ENCODE measurements at places on chromosomes 16 and 17.

DNA sequence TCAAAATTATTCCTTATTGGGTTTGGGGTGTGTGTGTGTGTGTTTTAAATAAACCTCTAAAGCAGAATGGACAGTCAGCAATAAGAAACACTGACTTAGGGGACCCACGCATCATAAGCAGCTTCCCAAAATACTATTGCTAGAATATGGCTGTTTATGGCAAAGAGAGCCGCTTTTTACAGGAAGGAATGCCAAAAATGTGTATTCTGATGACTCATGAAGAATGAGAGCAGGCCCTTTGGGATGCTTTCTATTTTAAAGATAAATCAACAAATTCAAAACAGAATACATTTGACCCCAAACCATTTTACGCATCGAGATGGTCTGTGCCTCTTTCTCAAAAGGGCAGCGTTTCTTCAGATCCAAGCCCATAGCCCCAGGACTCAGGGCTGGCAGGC lies 37.5 kb downstream of the ARHGAP17 start:
- no peak for DNase-seq

GRCh38 chr17:69342896-69343644 lies 16.1 kb upstream of the ABCA5 start:
- no peak for DNase-seq

DNA sequence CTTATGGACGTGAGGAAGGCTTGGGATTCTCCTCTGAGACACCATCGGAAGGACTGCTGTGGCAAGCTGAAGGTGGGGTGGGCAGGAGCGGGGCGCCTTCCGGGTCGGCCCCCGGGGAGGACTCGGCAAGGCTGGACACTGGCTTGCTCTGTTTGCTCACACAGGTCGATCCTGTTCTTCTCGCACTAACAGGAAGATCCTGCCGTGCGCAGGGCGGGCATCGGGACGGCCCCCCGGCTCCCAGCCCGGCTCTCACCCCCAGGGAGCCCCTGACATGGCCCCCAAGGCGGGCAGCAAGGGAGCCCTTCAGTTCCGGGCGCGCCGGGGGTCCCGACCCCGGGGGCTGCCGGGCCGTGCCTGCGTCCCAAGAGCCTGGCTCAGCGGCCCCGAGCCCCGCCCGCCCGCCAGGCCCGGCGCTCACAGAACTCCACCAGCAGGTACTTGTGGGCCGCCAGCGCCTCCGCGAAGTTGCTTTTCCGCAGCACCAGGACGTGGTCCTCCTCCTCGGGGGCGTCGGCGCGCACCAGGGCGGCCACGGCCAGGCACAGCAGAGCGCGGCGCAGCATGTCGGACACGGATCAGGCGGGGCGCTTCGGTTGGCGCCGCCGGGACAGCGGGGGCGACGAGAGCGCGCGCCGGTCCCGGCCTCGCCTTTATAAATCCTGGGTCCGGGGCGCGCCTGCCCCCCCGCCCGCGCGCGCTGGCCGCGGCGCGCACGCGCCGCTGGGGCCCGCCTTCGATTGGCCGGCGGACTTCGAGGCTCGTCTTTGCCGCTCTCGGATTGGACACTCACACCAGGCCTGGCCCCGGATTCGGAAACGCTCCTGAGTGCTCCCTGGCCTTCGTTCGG lies at the start of gene P4HB:
TSS of gene P4HB (minus strand) at position 630 of the 850 bp plus-strand sequence. CDS start at position 566, 64 bp downstream.
- DNase-seq = no peak

DNA sequence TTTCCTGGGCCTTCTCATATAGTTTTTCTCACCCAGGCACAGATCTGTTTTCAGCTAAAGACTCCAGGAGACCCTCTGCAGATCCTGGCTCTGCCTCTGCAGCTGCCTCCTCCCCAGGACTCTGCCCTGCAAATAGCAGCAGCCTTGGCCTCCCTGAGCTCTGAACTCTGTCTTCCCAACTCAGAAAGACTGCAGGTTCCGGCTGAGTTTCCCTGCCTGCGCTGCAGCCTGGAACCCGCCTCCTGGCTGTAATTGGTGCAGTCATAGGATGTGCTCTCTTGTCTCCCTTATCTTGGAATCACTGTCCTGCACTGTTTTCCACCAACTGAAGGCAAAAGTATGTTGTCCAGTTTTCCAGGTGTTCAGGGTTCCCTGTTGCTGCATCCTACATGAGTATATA lies 14.3 kb upstream of the DNASE1 start:
- no peak for DNase-seq

DNA sequence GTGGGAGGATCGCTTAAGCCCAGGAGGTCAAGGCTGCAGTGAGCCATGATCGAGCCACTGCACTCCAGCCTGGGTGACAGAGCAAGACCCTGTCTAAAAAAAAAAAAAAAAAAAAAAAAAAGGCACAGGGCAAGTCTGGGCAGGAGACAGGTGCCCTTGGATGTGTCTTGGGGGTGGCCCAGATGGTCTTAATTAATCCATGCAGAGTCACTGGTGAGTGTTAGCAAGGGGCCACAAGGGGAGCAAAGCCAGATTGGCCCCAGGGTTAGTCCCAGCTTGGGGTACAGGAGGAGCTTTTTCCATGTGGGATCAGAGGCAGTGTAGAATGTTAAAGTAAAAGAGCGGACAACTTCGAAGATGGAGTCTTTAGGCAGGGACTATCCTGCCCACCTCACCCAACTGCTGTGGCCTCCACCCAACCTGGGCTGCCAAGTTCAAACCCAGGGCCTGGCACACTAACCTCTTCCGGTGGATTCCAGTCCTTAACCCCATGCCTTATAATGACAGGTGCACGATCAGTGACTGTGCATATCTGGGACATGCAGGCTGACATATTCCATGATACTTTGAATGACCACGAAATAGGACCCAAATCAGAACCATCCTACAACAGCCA lies 32.2 kb upstream of the MFSD6L start:
- no peak for DNase-seq

- DNase-seq = no peak
These were observed 3.9 kb upstream of the MRPS23 start for GRCh38 chr17:57853695-57854094.

DNA sequence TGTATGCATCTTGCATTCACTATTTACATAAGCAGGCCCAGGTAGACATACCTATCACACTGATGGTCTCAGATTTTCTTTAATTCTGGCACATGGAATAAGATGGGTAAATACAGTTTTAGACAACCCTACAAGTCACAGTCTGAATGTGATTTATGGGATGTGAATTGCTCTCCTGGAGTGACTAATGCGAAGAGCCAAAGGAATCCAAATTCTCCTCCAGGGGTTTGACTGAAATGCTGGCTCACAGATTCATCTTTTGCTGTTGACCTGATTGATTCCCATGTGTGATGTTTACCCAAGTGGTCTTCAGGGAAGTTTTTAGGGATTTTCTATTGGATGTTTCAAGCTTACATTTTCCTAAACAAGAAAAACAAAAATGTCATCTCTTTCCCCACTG lies 277.9 kb upstream of the MON1B start:
- DNase-seq = no peak

DNA sequence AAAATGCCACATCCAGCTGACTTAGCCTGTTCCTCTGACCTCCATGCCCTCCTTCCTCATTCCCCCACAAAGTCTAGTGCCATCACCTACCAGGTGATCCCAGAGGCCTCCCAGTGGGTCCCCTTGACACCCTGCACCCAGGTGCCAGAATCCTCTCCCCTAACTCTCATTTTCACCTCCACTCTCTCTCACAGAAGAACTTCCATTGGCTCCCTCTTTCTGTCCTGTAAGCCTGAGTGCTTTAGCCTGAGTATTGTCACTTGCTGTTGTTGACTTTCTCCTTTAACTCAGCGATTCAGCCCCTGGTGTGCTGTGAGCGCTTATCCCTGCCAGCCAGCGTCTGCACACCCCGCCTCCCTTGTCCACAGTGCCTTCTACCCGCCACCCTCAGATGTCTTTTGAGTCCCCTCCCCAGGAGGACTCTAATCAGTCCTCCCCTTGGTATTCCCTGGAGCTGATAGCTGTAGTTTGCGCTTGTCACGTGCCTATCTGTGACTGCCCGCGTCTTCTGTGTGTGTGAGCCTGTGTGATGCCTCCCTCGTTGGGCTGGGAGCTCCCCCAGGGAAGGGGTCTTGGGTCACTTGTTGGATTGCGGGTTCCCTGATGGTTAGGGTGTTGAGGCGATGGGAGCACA lies 31.9 kb downstream of the ARHGAP23 start:
- DNase-seq = no peak

- no peak for DNase-seq
These were observed 21.4 kb downstream of the PIEZO1 start for GRCh38 chr16:88763502-88764053.

DNA sequence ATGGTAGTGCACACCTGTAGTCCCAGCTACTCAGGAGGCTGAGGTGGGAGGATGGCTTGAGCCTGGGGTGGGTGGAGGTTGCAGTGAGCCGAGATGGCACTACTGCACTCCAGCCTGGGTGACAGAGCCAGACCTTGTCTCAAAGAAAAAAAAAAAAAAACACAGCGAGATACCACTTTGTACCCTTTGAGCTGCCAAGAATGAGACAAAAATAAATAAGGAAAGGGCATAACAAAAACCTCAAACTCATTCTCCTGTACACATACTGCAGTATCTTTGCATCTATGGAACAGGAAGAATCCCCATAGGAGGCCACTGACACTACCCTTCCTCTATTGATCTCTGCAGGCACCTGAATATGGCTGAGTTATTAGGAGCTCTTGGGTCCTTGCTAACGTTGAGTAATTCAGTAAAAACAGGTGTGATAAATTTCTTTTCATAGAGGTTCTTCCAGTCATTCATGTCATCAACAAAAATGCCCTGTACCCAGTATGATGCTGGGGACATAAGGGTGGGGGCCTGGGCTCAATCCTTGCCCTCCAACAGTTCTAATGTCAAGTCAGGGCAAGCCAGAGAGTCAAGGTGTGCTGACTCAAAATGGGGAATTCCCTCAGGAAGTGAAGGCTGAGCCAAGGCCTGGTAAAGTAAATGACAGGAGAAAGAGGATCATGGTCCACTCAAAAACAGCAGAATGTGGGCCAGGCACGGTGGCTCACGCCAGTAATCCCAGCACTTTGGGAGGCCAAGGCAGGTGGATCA lies 26.9 kb downstream of the RANBP10 start:
- no peak for DNase-seq

- DNase-seq = no peak
These were observed 340.8 kb downstream of the XYLT1 start for GRCh38 chr16:17129971-17130370.

GRCh38 chr17:74584292-74585060 lies 7.6 kb downstream of the CD300LD start:
- DNase-seq = no peak

GRCh38 chr16:85819245-85819644 lies 19.8 kb downstream of the COX4I1 start:
- DNase-seq = peak; percentile 94

DNA sequence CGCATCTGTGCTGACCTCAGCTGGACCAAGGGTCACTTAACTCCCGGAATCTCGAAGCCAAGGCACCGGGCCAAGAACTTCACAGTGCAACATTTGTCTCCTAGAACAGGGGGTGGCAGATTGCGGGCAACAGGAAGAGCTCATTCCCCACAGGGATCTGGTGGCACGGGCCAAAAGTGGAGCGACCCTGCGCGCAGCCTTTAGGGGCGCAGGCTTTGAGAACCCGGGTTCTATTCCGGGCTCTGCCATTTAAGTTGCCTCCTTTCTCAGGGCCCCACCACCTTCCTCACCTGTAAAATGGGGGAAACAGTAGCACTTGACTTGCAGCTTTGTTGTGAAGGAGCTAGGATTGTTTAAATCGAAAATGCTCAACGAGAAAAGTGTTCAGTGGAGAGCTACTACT lies 651 bp downstream of the SHMT1 start:
- DNase-seq = peak; percentile 27

Measured in activated CD4-positive, alpha-beta T cell treated with anti-CD3 and anti-CD28 coated beads, Interleukin-2, amount 50 U/mL, for 48 hours (primary cell).